A549 treated with Hydrocortisone at 1 μM for 4 hours (cell line): ENCODE measurements at places on chromosomes 1 and 21. TPM values are rescaled to one million over a fixed set of nuclear protein-coding genes. Genes with fewer than 3 reads are reported as not detected.

Gene CCDC27
- not detected in 5 replicates for total RNA-seq

Gene OVAAL
- 0.08 to 0.15 TPM (median 0.10 TPM) in 5 replicates for total RNA-seq

Gene FAM229A
- 2.1 to 4.5 TPM (median 3.7 TPM) in 5 replicates for total RNA-seq

Gene ADORA1
- total RNA-seq, result 0.59 to 0.90 TPM (median 0.72 TPM) in 5 replicates
